ENCODE measurements at places on chromosomes 1 and 21.

DNA sequence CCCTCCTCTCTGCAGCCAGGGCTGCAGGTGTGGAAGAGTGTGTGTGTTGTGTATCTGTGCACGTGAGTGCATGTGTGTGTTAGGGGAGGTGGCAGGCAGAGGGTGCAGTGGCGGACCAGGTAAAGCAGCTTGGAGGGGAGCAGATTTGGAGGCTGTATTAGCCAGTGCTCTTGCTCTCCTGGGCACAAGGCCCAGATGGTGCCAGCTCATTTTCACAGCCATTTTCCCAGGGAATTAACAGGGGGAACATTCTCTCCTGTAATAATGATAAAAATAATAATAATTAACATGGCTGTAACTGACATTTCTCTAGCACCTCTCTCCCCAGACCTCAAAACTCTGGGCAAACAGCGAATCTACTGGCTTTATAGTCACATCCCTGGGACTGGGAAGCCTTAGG is 43.6 kb downstream of the LRRN2 start:
- no peak for DNase-seq

GRCh38 chr1:53636621-53637171 is 102.3 kb downstream of the GLIS1 start:
- DNase-seq = no peak

- DNase-seq = no peak
Measured at GRCh38 chr1:234647758-234648157, 37.8 kb upstream of the IRF2BP2 start.

GRCh38 chr21:17981060-17981740 is 162.0 kb upstream of the C21orf91 start:
- DNase-seq = no peak

DNA sequence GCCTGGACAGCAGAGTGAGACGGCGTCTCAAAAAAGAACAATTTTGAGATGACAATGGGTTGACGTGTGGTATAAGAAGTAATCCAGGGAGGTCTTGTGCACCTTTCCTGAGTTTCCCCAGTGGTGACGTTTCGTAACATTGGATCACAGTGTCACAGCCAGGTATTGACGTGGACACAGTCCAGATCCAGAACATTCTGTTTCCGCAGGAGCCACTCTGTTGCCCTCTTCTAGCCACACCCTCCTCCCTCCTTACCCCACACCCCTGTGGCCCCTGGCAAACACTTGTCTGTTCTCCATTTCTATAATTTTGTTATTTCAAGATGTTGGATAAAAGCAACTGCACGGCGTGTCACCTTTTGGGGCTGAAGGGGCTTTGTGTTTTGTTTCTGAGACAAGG is 6.5 kb upstream of the TRAPPC10 start:
- DNase-seq = no peak

DNA sequence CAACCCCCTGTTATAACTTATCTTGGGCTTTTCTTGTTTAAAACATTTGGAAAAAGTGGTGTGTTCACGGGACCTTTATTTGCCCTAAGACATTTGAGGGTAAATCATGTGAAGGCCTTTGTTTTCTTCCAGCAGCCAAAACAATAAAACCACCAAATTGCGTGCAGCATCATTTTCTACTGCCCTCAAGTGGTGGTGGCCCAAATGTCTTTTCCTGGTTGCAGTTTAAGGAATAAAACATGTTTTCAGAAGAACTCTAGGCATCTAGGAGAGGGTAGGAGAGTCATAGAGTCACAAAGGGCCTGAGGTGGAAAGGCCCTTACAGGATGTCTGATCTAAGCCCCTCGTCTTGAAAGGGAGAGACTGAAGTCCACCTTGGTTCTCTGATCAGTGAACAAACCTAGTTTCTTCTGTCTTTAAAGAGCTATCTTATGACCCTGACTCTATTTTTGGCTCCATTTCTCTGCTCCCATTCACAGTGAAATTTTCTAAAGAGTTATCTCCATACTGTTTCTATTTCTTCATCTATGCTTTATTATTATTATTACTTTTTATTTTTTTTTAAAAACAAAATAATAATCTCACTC is 16.0 kb upstream of the EPS15 start:
- DNase-seq = peak; percentile 79

GRCh38 chr1:92747735-92748134 is 37.2 kb downstream of the EVI5 start:
- no peak for DNase-seq

GRCh38 chr1:25712299-25712970 is 87.6 kb upstream of the SELENON start:
- no peak for DNase-seq

DNA sequence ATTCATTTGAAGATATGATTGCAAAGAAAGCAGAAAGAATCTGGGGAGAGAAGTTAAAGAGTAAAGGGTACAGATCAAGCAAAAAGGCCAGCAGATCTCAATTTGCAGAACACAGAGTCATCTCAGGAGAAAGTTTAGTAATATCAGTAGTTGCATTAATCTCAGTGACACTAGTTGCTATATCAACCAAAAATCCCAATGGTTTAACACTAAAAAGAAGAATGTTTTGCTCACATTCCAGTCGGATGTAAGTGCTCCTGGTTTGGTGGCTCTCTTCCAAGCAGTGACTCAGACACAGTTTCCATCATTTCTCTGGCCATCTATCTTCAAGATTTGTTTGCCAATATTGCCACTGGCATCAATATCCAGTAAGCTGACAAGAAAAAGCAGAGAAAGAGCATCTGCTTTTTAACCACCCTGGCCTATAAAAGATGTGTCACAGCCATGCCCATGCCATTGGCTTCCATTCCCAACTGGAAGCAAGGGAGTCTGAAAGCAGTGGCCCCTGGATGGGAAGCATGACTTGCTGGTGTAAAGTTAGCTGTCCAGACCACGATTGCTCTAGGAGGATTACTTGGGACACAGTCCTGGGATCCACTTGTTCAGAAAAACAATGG is 45.5 kb upstream of the AIM2 start:
- peak; percentile 72 for DNase-seq

GRCh38 chr1:190963321-190963720 is 485.7 kb upstream of the BRINP3 start:
- DNase-seq = no peak

DNA sequence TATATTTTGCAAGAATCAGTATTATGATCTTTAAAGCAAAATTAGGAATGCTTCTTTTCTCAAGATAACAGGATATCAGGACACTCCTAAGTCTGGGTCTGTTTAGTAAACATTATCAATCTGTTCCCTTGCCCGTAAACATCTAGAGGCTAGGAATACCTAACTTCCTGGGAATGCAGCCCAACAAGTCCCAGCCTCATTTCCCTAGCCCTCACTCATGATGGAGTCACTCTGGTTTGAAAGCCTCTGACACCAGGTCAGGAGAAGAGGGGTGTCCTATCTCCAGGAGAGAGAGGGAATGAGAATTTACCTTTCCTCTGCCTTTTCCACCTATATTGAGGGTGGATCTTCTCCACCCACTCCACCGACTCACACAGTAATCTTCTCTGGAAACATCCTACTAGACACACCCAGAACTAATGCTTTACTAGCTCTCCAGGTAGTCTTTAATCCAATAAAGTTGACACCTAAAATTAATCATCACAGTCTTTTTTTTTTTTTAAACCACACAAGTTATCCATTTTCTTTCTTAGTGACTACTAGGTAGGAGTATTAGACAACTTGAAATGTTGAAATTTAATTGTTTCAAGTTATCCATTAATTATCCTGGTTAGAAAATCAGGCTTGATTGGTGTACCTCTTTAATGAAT is 659.3 kb downstream of the USP25 start:
- DNase-seq = no peak

DNA sequence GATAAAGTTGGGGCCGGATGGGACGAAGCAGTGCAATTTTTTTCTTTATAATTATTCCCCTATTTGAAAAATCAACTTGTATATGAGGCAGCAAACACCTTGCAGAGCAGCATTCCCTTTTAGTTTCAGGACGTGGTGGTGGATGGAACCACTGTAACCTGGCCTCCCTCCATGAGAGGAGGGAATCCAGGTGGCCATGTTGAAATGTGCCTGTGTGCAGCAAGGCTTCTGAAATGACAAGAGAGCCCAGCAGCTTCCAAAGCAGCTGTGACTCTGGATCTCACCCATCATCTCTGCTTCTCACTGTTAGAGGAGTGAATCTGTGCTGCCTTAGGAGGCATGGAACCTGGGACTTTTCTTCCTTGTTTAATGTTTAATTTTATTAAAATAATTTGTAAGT is 42.3 kb downstream of the NFIA start:
- DNase-seq = no peak

GRCh38 chr1:41880261-41880660 is 38.5 kb downstream of the HIVEP3 start:
- no peak for DNase-seq

- DNase-seq = no peak
Measured at GRCh38 chr1:196960854-196961253, 16.5 kb upstream of the CFHR5 start.

DNA sequence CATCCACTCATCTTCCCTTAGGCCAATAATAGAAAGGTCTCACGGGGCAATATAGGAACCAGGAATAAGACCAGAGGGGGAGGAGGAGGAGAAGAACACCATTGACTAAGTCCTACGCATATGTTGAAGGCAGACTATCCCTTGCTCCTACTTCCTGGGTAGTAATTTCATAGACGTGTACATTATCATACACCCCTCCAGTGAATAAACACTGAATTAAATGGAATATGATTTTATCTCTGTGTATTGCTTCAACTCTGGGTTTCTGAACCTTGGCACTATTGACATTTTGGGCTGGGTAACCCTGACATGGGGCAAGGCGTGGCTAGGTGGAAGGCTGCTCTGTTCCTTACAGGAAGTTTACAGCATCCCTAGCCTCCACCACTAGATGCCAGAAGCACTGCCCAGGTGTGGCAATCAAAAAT is 17.3 kb upstream of the FHAD1 start:
- no peak for DNase-seq

- peak; percentile 96 for DNase-seq
Measured at GRCh38 chr1:163824006-163824405, 502.3 kb downstream of the NUF2 start.

DNA sequence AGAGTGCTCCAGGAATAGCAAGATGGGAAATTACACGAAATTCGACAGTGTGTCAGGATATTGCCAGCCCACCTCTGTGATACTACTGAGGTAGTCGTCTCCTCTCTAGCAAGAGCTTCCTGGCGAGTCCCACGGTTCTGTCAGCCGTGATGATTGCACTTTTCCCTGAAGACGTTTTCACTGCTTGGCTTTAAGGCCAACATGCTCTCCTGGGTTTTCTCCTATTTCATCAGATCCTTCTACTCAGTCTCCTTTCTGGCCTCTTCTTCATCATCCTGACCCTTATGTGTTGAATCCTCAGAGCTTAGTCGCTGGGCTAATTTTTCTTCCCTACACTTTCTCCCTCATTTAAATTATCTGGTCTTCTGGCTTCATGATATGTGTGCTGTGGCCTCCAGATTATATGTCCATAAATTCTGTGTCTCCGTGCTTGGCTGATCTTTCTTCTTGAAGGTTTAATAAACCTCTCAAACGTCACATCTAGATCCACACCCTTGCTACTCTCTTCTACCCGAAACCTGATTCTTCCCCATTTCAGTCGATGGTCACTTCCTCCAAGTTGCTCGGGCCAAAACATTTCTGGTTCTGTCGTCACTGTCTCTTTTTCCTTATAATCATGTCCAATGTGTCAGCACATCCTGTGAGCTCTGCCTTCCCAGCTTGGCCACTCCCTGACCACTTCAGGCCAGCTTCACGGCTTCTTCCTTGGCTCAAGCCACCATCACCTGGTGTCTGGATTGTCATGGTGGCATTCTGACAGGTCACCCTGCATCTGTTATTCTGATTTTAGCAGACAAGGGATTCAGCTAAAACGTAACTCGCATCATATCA is 12.2 kb downstream of the OR2B11 start:
- no peak for DNase-seq

GRCh38 chr1:107896936-107897335 is 68.0 kb downstream of the VAV3 start:
- DNase-seq = no peak

DNA sequence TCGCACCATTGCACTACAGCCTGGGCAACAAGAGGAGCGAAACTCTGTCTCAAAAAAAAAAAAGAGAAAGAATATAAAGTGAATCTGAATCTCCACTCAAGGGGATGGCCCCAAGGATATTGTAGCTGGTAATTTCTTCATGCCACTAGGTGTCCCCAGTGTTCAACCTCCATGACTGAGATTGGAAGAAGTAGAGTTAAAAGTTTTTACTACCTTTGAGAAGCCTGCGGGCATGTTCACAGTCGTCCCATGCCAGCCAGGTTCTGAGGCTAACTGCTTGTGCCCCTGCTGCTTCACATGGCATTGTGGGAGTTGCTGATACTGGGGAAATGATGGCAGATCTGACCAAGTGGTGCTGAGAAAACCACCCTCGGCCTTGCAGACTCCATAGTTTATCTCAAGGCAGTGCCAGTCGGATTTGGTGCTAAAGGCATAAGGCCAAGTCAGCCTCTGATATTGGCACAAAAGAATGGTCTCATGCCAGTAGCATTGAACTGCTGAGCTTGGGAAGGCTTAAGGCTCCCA is 10.8 kb upstream of the SHISA4 start:
- peak; percentile 47 for DNase-seq

Data from foreskin fibroblast (primary cell).